ENCODE measurements at places on chromosomes 7 and 10.

GRCh38 chr10:57921140-57921539 is 346.6 kb downstream of the IPMK start:
- no peak overlapping the region for H3K27ac ChIP-seq
- H3K4me1 ChIP-seq = no peaks in the 10 kb centered on the region
- no peaks in the 10 kb centered on the region for H3K27me3 ChIP-seq
- no peaks in the 10 kb centered on the region for H3K36me3 ChIP-seq
- H3K4me3 ChIP-seq = no peak overlapping the region

DNA sequence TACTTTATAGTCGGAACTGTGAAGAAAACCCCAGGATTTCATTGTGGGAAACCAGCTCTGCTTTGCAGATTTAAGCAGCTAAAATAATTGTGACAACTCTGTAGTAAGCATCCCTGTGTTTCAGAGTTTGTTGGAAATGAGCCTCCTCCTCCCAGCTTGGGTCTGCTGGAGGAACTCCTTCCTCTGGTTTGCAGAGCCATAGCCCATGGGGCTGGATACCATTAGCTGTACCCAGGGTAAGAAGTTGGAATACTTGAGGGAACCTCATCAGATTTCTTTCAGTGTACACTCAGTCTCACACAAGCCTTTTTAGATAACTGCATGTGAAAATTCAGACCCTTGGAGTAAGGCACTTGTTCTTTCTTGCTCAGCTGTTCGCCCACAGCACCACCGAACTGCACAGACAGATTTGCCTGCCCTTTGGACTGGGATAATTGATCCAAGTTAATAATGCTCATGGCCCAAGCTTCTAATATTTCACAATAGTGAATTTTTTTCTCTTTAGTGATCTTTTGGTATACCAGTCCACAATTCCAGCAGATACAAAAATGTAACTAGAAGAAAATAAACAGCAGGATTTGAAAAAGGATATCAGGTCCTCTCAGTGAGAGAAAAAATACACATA is 467.4 kb upstream of the FZD8 start:
- no peak overlapping the region for H3K27ac ChIP-seq
- no peaks in the 10 kb centered on the region for H3K27me3 ChIP-seq
- no peak for DNase-seq
- no peaks in the 10 kb centered on the region for H3K36me3 ChIP-seq
- no peaks in the 10 kb centered on the region for H3K4me1 ChIP-seq

DNA sequence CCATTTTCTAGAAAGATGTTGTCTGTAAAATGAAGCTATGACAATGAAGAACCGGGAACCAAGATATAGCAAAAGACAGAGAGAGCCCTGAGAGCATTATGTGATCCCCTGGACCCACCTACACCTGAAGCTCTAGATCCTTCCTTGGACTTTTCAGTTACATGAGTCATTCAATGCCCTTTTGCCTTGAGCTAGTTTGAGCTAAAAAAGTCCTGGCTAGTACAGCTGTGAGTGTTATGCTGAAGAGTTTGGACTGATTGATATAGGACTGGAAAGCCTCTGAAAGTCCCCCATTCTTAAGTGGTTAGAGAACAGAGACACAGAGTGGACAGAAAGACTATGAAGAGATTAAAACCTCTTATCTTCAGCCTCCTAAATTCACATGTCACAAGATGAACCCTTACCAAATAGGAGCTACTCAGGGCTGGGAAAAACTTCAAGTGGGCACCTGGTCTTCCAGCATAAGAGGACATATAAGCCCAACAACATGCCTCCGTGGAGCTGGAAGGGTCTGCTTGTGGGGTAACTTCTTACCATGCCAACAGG is 386.8 kb upstream of the NFE2L3 start:
- H3K4me3 ChIP-seq = no peak overlapping the region
- DNase-seq = no peak
- H3K4me1 ChIP-seq = no peaks in the 10 kb centered on the region

- H3K4me3 ChIP-seq = no peak overlapping the region
- no peaks in the 10 kb centered on the region for H3K4me1 ChIP-seq
- no peaks in the 10 kb centered on the region for H3K36me3 ChIP-seq
- no peak overlapping the region for H3K27ac ChIP-seq
Measured at GRCh38 chr7:97357459-97357858, 240.0 kb downstream of the SDHAF3 start.

- H3K4me3 ChIP-seq = no peak overlapping the region
- peaks cover 53% of the 10 kb centered on the region for H3K4me1 ChIP-seq
- no peak overlapping the region for H3K27ac ChIP-seq
Measured at GRCh38 chr10:33120700-33121099, 162.7 kb upstream of the ITGB1 start.

DNA sequence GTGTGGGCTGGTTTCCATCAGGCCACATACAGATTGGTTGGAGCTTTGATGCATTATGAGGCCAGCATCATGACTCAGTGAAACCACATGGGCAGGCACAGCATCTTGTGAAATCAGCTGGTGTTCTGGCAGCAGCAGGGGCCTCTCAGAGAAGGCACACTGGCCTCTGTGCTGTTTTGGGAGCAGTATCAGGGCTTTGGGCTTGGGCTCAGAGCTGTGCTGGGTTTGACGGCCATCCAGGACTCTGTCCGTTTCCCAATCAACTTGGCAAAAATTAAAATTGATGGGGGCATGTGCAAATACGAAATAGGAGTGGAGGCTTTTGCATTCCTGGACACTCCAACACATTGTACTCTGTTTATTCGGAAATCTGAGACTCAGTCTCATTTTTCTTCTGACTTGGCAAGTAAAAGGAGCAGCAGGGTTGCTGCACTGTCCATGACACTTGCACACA is 190.9 kb downstream of the BMPER start:
- H3K4me1 ChIP-seq = no peaks in the 10 kb centered on the region
- H3K4me3 ChIP-seq = no peak overlapping the region
- H3K27ac ChIP-seq = no peak overlapping the region
- H3K27me3 ChIP-seq = no peaks in the 10 kb centered on the region
- no peak for DNase-seq
- no peaks in the 10 kb centered on the region for H3K36me3 ChIP-seq

- H3K4me1 ChIP-seq = no peaks in the 10 kb centered on the region
- no peak overlapping the region for H3K27ac ChIP-seq
- H3K4me3 ChIP-seq = no peak overlapping the region
- DNase-seq = no peak
- H3K27me3 ChIP-seq = no peaks in the 10 kb centered on the region
Measured at GRCh38 chr10:131670341-131670740, 230.5 kb upstream of the PPP2R2D start.

GRCh38 chr7:50203521-50203920 is 101.0 kb upstream of the IKZF1 start:
- peak overlapping the region; percentile 6 for H3K27ac ChIP-seq
- H3K27me3 ChIP-seq = no peaks in the 10 kb centered on the region
- H3K4me3 ChIP-seq = no peak overlapping the region
- H3K4me1 ChIP-seq = peaks cover 72% of the 10 kb centered on the region
- H3K36me3 ChIP-seq = peaks cover 17% of the 10 kb centered on the region

DNA sequence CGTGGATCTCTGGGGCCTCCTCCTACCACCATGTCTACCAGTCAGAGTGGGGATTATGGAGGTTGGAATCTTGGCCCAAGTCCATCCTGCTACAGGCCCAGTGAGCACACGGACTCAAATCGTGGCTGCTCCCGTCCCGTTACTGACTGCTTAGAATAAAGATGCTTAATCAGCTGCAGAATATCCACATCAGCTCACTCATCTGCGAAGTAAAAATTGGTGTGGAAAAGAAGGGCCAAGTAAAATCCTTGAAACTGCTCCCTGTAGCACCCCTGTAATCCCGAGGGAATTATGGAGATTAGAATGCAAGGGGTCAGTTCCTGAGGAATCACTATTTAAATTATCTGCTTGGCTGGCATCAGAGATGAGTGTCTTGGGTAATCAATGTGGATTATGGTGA is 13.0 kb upstream of the HTR5A start:
- H3K27ac ChIP-seq = no peak overlapping the region
- no peaks in the 10 kb centered on the region for H3K36me3 ChIP-seq

DNA sequence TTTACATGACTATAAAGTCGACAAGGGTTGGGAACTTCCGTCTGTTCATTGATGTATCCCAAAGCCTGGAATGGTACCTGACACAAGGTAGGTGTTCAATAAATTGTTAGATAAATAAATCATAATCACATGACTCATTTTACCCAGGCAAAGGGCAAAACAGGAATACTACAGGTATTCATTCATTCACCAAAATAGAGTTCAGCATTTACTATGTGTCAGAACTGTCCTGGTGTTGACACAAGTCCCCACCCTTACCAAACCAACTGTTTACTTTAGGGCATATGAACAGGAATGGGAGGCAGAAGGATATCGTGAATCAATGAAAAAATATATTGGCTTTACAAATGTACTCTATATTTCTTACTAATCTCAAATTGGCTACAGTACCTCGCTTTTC is 666 bp upstream of the YAE1 start:
- H3K4me1 ChIP-seq = peaks cover 14% of the 10 kb centered on the region
- H3K4me3 ChIP-seq = peak overlapping the region; percentile 94
- peaks cover 4% of the 10 kb centered on the region for H3K27me3 ChIP-seq
- DNase-seq = no peak

DNA sequence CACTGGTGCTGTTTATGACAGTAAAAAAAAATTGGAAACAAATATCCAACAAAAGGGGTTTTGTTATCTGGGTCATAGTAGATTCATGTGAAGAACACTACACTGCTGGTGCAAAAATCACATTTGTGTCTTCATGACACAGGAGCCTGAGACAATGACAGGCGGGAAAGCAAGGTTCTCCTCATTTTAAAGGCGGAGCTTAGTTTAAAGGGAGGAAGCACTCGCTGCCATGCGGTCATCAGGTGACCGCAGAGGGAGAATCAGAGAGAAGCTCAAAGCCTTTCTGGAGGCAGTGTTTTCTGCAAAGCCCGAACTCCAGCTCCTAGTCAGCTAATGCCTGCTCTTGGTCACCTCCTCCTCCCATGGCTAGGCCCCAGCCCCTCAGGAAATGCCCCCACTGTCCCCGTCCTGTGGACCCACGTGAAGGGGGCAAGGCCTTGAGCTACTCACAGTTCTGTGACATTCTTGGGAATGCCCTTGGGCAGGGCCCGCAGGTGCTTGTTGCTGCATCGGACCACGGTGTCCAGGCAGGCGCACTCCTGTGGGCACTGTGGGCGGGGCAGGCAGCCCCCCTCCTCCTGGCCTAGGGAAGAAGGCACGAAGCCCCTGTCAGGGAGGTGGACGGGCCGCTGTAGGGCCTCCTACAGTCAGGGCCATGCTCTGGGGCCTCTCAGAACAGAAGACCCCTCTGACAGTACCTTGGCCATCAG is 146.1 kb downstream of the SLIT1 start:
- no peak overlapping the region for H3K27ac ChIP-seq
- no peaks in the 10 kb centered on the region for H3K36me3 ChIP-seq
- peaks cover 2% of the 10 kb centered on the region for H3K27me3 ChIP-seq
- DNase-seq = no peak

DNA sequence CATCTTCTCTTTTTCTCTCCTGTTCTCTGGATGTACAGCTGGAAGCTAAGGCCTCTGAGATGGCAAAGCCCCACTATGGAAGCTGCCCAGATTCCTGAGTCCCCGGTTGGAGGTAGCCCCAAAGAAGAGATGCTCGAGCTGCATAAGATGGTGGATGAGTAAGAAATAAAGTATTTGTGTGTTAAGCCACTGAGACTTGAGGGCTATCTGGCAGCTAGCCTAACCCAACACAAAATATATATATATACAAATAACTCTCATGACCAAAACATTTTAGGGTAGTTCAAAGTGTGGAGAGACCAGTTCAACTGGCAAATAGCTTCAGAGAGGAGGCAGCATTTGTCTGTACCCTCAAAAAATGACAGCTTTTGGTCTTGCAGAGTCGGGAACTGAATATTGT is 72.4 kb upstream of the PDE1C start:
- no peak overlapping the region for H3K4me3 ChIP-seq
- no peak for DNase-seq
- H3K36me3 ChIP-seq = no peaks in the 10 kb centered on the region

DNA sequence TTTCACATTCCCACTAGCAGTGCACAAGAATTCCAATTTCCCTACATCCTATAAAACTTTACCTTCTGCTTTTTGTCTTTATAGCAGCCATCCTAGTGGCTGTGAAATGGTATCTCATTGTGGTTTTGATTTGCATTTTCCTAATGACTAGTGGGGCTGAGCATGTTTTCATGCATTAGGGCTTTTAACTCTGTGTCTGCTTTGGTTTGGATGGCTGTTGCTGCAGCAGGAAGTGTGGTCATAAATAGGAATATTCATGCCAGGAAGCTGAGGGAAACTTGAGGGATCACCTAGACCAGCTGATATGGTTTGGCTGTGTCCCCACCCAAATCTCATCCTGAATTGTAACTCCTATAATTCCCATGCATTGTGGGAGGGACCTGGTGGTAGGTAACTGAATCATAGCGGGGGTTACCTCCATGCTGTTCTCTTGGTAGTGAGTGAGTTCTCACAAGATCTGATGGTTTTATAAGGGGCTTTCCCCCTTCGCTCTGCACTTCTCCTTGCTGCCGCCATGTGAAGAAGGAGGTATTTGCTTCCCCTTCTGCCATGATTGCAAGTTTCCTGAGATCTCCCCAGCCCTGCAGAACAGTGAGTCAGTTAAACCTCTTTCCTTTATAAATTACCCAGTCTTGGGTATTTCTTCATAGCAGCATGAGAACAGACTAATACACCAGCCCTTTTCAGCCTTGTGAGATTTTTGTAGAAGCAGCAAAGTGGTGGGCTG is 181.8 kb upstream of the PITRM1 start:
- peaks cover 24% of the 10 kb centered on the region for H3K27me3 ChIP-seq
- H3K4me1 ChIP-seq = peaks cover 2% of the 10 kb centered on the region
- no peak overlapping the region for H3K27ac ChIP-seq
- no peaks in the 10 kb centered on the region for H3K36me3 ChIP-seq
- DNase-seq = no peak

- DNase-seq = no peak
- peaks cover 36% of the 10 kb centered on the region for H3K36me3 ChIP-seq
- H3K4me3 ChIP-seq = no peak overlapping the region
- H3K4me1 ChIP-seq = peaks cover 8% of the 10 kb centered on the region
Measured at GRCh38 chr7:37251222-37251621, 197.4 kb downstream of the ELMO1 start.

GRCh38 chr7:135335628-135336139 is 102.0 kb downstream of the STRA8 start:
- no peaks in the 10 kb centered on the region for H3K27me3 ChIP-seq
- peak; percentile 42 for DNase-seq
- no peaks in the 10 kb centered on the region for H3K36me3 ChIP-seq
- no peak overlapping the region for H3K27ac ChIP-seq
- H3K4me1 ChIP-seq = peaks cover 3% of the 10 kb centered on the region
- no peak overlapping the region for H3K4me3 ChIP-seq

- H3K4me3 ChIP-seq = no peak overlapping the region
- no peaks in the 10 kb centered on the region for H3K27me3 ChIP-seq
- no peaks in the 10 kb centered on the region for H3K4me1 ChIP-seq
- no peaks in the 10 kb centered on the region for H3K36me3 ChIP-seq
Measured at GRCh38 chr7:122802301-122802751, 83.9 kb downstream of the CADPS2 start.

GRCh38 chr10:4162571-4163286 is 377.7 kb upstream of the KLF6 start:
- no peaks in the 10 kb centered on the region for H3K36me3 ChIP-seq
- no peak for DNase-seq
- H3K27ac ChIP-seq = no peak overlapping the region
- H3K4me3 ChIP-seq = no peak overlapping the region
- no peaks in the 10 kb centered on the region for H3K27me3 ChIP-seq

GRCh38 chr7:92044148-92044547 is 90.1 kb downstream of the CYP51A1 start:
- no peak overlapping the region for H3K4me3 ChIP-seq
- no peak overlapping the region for H3K27ac ChIP-seq
- H3K4me1 ChIP-seq = no peaks in the 10 kb centered on the region
- peaks cover 35% of the 10 kb centered on the region for H3K36me3 ChIP-seq
- no peak for DNase-seq
- no peaks in the 10 kb centered on the region for H3K27me3 ChIP-seq

GRCh38 chr10:86019141-86019540 is 347.5 kb downstream of the GRID1 start:
- DNase-seq = no peak
- H3K36me3 ChIP-seq = no peaks in the 10 kb centered on the region
- H3K4me3 ChIP-seq = no peak overlapping the region
- no peaks in the 10 kb centered on the region for H3K4me1 ChIP-seq

All from activated CD8-positive, alpha-beta T cell treated with anti-CD3 and anti-CD28 coated beads, Interleukin-2, amount 10 ng/mL, durations not matched to agents 7 days and 5 days (primary cell).